ENCODE measurements at places on chromosomes 2 and 18. TPM values are rescaled to one million over a fixed set of nuclear protein-coding genes. Genes with fewer than 3 reads are reported as not detected.

Gene WDR12
- 22.7 TPM for total RNA-seq

Gene MATN3
- not detected for total RNA-seq

Gene MGAT4A
- total RNA-seq: 220 TPM

Gene SCG2
- total RNA-seq: not detected

Gene GPR35
- 16.2 TPM for total RNA-seq

Gene TBR1
- not detected for total RNA-seq

Gene SANBR
- 3.9 TPM for total RNA-seq

Gene CXCR4
- 325 TPM for total RNA-seq

Gene LRRC30
- not detected for total RNA-seq

Gene MAL
- total RNA-seq: 147 TPM

Gene MOGAT1
- not detected for total RNA-seq

Gene APLF
- total RNA-seq: 5.1 TPM

Gene CFAP65
- not detected for total RNA-seq

Gene DNAJC10
- 52.9 TPM for total RNA-seq

Gene FBLN7
- 11.9 TPM for total RNA-seq

DNA sequence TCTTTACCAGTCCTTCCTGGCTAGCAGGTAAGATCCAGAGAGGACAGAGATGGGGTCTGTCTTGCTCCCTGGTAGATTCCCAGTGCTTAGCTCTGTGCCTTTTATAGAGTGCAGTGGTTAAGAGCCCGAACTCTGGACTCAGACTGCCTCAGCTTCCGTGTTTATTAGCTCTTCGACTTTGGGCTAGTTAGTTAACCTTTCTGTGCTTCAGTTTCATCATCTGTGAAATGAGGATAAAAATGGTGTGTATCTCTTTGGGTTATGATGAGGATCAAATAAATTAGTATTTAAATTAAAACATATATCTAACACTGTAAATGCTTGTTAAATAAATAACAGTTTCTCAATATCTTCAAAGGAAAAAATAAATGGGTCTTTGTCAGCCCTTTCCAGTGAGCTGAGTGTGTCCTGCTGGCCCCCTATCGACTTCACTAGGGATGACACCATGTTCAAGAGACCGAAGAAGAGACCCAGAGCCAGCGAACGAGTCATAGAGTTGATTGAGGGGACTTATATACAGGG, 38.2 kb downstream of the CERS6 start:
- no peak overlapping the region for H3K27ac ChIP-seq
- H3K27me3 ChIP-seq: no peaks in the 10 kb centered on the region
- H3K36me3 ChIP-seq: peaks cover 3% of the 10 kb centered on the region
- H3K4me1 ChIP-seq: peaks cover 30% of the 10 kb centered on the region

DNA sequence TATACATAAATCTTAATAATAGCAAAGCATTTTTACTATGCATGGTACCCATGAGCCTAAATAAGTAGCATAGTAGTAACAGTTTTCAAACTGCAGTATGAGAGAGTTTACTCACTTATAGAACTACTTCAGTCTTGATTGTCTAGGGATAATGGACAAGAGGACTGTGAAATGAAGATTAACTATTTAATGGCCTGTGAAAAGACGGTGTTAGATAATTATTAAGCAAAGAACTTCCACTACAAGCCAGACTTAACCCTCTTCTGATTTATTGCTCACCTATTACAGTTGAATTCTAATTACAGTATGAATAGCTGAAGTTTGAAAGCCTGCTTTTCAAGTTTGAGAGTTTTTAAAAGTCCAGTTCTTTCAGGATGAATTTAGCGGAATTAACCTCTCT, 18.9 kb downstream of the PIK3C3 start:
- H3K27ac ChIP-seq: no peak overlapping the region
- no peak overlapping the region for H3K4me3 ChIP-seq
- no peaks in the 10 kb centered on the region for H3K36me3 ChIP-seq
- no peak for DNase-seq
- H3K4me1 ChIP-seq: peaks cover 13% of the 10 kb centered on the region

- no peak overlapping the region for H3K4me3 ChIP-seq
- H3K36me3 ChIP-seq: no peaks in the 10 kb centered on the region
- H3K27me3 ChIP-seq: no peaks in the 10 kb centered on the region
- H3K27ac ChIP-seq: no peak overlapping the region
- DNase-seq: no peak
- no peaks in the 10 kb centered on the region for H3K4me1 ChIP-seq
Observed at GRCh38 chr18:12314591-12315305, 6.7 kb downstream of the TUBB6 start.

DNA sequence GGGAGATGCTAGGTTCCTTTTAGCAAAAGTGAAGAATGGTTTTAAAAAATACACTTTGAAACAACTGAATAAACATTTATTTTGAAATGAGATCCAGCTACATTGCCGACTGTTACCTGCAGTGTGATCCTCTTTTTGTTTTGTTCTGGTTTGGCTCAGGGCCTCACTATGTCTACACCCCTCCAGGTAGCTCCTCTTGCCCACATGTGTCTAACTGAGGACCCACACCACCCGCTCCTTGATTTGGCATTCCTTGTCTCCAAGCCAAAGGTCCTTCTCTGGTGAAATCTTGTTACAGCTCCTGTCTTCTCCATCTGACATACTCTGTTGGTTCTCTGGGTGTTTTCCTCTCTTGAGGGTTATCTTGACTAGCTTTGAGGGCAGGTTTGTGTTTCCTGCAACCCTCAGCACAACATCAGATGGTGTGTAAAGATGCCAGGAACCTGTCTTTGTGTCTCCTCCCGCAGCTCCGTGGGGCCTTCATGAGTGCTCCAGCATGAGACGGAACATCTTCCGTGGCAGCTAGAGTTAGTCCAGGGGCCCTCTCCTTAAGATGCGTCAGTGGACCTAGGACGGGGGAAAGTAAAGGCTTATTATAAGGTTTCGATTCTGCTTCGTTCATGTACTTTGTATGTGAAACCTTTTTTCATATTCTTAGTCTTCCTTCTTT, 32.1 kb downstream of the MAP4K4 start:
- H3K36me3 ChIP-seq: no peaks in the 10 kb centered on the region
- DNase-seq: peak; percentile 22
- peaks cover 60% of the 10 kb centered on the region for H3K4me1 ChIP-seq

GRCh38 chr2:60468382-60469085, 84.9 kb downstream of the BCL11A start:
- H3K36me3 ChIP-seq: peaks cover 9% of the 10 kb centered on the region
- no peaks in the 10 kb centered on the region for H3K27me3 ChIP-seq
- H3K4me1 ChIP-seq: no peaks in the 10 kb centered on the region
- H3K4me3 ChIP-seq: no peak overlapping the region
- H3K27ac ChIP-seq: no peak overlapping the region

- no peaks in the 10 kb centered on the region for H3K36me3 ChIP-seq
- peaks cover 10% of the 10 kb centered on the region for H3K4me1 ChIP-seq
- no peak overlapping the region for H3K4me3 ChIP-seq
- peaks cover 9% of the 10 kb centered on the region for H3K27me3 ChIP-seq
- no peak overlapping the region for H3K27ac ChIP-seq
Observed at GRCh38 chr2:979069-979928, 28.6 kb downstream of the SNTG2 start.

GRCh38 chr2:135573620-135574019, 42.3 kb downstream of the R3HDM1 start:
- H3K27me3 ChIP-seq: no peaks in the 10 kb centered on the region
- no peak for DNase-seq
- no peaks in the 10 kb centered on the region for H3K4me1 ChIP-seq
- H3K27ac ChIP-seq: no peak overlapping the region
- H3K4me3 ChIP-seq: no peak overlapping the region

GRCh38 chr2:10535703-10536102, 87.6 kb upstream of the ODC1 start:
- H3K4me3 ChIP-seq: no peak overlapping the region
- H3K36me3 ChIP-seq: no peaks in the 10 kb centered on the region
- peaks cover 45% of the 10 kb centered on the region for H3K27me3 ChIP-seq
- H3K27ac ChIP-seq: no peak overlapping the region

GRCh38 chr2:84022810-84023431, 436.2 kb downstream of the SUCLG1 start:
- no peak for DNase-seq
- H3K27ac ChIP-seq: no peak overlapping the region
- no peak overlapping the region for H3K4me3 ChIP-seq
- H3K36me3 ChIP-seq: no peaks in the 10 kb centered on the region
- H3K4me1 ChIP-seq: no peaks in the 10 kb centered on the region

DNA sequence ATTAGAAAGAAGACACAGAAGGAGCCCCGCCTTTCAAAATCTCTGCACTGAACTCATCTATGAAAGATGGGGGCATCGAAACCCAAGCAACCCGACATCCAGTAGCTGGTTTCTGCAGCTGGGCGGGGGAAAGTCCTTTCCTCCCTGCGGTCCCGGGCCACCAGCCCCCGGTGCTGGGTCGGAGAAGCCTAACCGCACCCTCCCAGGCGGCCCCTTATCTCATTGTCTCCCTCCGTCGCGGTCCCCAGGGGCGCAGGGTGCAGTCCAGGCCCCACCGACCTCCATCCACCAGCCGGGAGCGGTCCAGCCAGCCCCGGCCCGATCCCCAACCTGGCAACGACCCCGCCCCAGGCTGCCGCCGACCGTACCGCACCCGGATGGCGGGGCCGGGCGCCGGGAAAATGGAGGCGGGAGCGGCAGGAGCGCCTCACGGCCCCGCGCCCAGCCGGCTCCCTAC, 452 bp downstream of the RAPH1 start:
- H3K4me3 ChIP-seq: peak overlapping the region; percentile 87
- peaks cover 17% of the 10 kb centered on the region for H3K4me1 ChIP-seq
- peaks cover 8% of the 10 kb centered on the region for H3K27me3 ChIP-seq
- DNase-seq: peak; percentile 4
- no peak overlapping the region for H3K27ac ChIP-seq
- no peaks in the 10 kb centered on the region for H3K36me3 ChIP-seq

DNA sequence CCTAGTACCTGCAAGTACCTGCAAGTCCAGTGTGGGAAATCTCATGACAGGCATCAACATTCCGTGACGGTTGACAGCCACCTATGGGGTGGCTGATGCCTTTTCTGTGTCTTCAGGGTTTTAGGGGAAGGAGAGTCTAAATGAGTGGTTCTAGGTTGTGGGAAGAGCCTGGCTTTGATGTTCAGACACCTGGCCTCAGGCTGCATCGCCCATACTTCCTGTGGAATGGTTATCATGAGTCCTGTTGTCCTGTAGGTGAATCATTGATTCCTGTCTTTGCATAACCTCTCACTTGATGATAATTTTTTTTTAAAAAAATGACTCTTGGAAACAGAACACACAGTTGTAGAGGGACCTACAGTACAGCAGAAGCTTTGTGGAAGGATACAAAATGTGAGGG, 108.9 kb downstream of the NEDD4L start:
- no peaks in the 10 kb centered on the region for H3K36me3 ChIP-seq
- H3K27me3 ChIP-seq: no peaks in the 10 kb centered on the region
- no peaks in the 10 kb centered on the region for H3K4me1 ChIP-seq
- no peak overlapping the region for H3K4me3 ChIP-seq
- no peak for DNase-seq

DNA sequence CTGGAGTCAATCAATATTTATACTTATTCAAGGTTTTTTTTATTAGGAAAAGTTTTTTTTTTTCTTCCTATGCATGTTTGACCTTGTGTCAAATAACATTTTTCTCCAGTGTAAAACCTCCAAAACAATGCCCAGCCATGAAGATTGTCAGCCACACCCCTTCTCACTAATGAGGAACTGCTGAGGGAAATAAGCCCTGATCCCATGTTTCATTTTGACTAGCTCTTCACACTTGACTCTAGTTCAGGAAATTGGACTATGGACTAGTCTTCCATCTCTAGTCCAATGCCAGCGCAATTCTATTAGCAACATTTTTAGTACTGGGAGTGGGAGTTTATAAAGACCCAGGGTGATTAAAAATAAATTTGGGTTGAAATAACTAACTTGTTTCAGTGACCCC, 275.6 kb upstream of the CXCR4 start:
- DNase-seq: no peak
- H3K27ac ChIP-seq: no peak overlapping the region
- no peaks in the 10 kb centered on the region for H3K4me1 ChIP-seq

- no peaks in the 10 kb centered on the region for H3K4me1 ChIP-seq
- no peaks in the 10 kb centered on the region for H3K27me3 ChIP-seq
- no peak overlapping the region for H3K27ac ChIP-seq
- no peak overlapping the region for H3K4me3 ChIP-seq
- DNase-seq: no peak
Observed at GRCh38 chr2:223513771-223514455, 88.2 kb downstream of the SCG2 start.

DNA sequence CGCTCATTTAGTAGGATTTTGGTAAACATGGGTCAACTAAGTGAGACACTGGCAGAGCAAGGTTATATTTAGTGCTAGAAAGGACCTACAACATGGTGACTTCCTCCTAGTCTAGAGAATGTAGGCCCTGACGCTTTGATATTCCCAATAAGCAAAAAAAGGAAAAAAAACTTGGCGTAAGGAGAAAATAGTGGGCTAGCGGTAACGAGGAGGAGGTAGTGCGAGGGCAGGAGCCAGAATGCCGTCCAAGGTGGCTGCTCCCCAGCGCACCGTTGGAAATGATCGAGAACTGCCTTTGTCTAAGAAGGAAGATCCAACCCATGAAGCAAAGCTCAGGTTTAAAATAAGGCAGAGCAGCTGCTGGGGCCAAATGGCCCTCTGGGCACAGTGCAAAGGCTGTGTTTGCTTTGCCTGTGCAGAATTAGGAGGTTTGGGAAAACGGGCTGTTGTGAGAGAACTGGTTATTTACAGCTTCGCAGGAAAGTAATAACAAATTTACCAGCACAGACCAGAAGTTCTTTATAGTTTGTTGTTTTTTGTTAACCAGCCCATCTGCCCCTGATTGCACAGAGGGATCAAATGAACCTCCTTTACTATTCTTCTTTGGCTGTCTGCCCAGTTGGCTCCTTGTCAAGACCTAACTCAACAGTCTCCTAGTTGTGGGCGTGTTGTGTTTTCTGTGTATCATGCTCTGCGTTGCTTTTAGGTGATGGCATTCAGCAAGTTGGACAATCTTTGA, 86.6 kb downstream of the ITGB1BP1 start:
- no peaks in the 10 kb centered on the region for H3K36me3 ChIP-seq
- no peak overlapping the region for H3K4me3 ChIP-seq
- H3K27me3 ChIP-seq: no peaks in the 10 kb centered on the region
- H3K4me1 ChIP-seq: peaks cover 5% of the 10 kb centered on the region

GRCh38 chr18:3873698-3874097, 423.7 kb downstream of the TGIF1 start:
- no peaks in the 10 kb centered on the region for H3K36me3 ChIP-seq
- no peak overlapping the region for H3K4me3 ChIP-seq
- H3K27ac ChIP-seq: no peak overlapping the region
- no peaks in the 10 kb centered on the region for H3K27me3 ChIP-seq

DNA sequence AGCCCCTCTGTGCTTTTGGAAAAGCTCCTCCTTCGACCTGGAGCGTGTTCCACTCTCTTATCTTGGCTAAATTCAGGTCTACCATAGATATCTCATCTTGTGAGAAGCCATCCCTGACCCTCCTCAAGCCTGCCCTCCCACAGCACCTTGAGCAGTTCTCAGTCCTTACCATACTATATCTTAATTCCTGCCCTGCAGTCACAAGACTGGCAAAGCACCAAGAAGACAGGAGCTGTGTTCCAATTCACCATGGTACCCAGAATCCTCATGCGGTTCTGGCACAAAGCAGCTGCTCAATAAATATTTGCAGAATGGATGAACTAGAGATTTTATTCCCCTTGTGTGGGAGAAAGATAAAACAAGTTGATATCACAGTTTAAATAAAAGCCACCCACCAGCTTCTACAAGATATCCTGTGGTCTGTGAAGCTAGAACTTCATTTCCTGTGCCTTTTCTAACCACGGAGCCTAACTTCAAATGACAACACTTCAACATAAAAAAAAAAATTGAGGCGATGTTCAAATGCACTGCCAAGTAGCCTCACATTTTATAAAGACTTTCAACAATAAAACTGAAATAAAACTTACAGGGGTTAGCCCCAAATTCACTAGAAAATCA, 19.5 kb downstream of the MARCHF4 start:
- H3K4me1 ChIP-seq: peaks cover 60% of the 10 kb centered on the region
- H3K36me3 ChIP-seq: no peaks in the 10 kb centered on the region
- DNase-seq: peak; percentile 28
